ENCODE measurements at places on chromosomes 7 and 10.

- no peak for DNase-seq
These were observed 30.5 kb downstream of the ENO4 start for GRCh38 chr10:116879817-116880216.

- DNase-seq: no peak
These were observed 2.8 kb downstream of the SERPINE1 start for GRCh38 chr7:101129603-101130117.

DNA sequence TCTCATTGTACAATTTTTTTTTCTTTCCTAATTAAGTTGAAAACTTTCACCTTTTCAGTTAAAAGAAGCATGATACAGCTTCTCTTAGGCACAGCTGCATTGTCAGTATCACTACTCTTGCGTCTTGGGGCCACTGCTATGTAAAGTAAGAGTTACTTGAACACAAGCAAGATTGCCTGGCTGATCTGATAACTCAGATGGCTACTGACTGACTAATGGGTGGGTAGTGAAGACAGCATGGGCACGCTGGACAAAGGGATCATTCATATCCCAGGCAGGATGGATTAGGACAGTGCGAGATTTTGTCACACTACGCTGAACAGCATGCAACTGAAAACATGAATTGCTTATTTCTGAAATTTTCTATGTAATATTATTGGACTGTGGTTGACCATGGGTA is 11.6 kb upstream of the ADAMTS14 start:
- DNase-seq: no peak

DNA sequence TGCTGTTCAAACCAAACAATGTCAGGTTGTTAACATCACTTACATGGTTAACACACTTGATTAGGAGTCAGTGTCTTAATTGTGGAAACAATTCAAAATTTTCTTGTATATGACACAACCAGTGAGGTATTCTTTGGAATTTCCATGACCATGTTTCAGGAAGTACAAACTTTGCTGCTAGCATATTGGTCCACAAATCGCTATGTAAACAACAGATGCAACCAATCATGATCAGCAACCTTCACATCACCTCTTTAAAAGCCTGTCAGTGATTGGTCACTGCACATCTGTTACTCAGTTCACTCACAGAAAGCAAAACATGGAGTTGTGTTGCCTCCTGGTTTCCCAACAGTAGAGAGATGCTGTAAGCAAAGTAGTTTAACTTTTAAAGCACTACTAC is 108.9 kb upstream of the FAM3C start:
- no peak for DNase-seq

GRCh38 chr7:147968046-147968610 is 622.4 kb upstream of the C7orf33 start:
- no peak for DNase-seq

DNA sequence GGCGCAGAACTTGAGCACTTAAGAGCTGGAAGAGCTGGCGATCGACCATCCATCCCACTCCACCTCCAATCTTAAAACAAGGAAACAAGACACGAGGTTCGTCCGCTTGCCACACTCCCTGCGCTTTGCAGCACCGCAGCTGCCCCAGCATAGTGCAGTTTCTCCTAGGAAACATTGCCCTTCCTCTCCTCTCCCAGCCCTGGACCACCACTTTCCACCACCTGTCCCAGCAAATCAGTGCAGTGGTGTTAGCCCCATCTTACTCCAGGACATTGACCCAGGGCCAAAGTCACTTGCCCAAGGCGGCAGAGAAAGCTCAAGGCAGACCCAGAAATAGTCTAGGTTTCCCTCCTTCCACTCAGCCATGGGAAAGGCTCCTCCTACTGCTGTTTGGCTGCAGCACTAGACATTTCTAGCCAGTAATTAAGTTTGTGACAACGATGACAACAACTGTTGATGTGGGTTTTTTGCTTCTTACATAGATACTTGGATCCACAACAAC is 1.5 kb upstream of the PARD3 start:
- DNase-seq: no peak

DNA sequence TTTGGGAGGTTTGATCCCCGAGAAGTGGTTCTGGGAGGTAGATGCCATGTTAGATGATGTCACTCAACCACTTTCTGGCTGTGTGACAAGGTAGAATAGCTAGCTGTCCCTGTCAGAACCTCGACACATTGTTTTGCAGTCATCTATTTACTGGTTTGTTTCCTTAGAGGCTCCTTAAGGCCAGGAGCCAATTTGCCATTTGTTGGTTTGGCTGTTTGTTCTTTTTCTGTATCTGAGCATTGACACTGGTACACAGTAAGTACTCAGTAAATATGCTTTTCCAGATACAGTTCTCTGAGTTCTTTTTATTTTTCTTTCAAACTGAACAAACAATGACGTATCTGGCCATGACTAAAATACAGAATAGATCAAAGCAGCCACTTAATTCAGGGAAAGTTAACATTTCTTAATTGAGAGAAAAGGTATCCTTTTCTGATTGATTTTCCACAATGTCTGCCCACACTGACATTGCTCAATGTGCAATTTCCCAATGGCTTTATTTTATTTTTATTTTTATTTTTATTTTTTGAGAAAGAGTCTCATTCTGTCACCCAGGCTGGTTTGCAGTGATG is 121.6 kb downstream of the SPAG6 start:
- DNase-seq: no peak

DNA sequence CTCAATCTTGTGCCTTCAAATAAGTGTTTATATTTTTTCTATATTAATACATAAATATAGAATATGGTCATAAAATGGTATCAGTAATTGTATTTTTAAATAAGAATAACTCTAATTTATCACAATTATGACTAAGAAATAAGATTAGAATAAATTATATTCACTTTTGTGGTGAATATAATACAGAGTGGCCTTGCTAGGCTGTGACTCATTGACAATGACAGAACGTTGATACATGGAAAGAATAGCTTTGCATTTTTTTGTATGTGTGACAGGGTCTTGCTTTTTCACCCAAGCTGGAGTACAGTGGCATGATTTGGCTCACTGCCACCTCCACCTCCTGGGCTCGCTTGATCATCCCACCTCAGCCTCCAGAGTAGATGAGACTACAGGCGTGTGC is 47.8 kb upstream of the PCLO start:
- no peak for DNase-seq

- no peak for DNase-seq
These were observed 47.3 kb downstream of the TCERG1L start for GRCh38 chr10:131264110-131264788.

- DNase-seq: no peak
These were observed 68.0 kb downstream of the TRIL start for GRCh38 chr7:28890137-28890536.

- no peak for DNase-seq
These were observed 10.5 kb downstream of the IKZF1 start for GRCh38 chr7:50314836-50315592.

- no peak for DNase-seq
These were observed 174.4 kb downstream of the CTNNA3 start for GRCh38 chr10:67521546-67521945.

GRCh38 chr10:70782746-70783680 is 2.2 kb downstream of the TBATA start:
- no peak for DNase-seq

DNA sequence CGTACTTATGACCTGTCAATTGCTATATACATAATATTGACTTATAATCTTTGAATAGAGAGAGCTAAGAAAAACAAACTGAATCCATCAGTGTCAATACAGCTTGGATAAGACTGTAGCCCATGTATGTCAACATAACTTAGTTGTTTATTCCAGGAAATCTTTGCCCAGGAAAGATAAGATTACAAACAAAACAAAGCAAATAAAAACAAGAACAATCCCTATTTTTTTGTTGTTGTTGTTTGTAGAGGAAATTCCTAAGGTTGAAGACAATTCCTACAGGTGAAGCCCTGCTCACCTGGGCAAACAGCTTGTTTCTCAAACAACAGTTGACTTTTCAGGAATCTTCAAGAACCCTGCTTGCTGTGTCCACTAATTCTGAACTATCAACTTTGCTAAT is 76.0 kb downstream of the HYCC1 start:
- DNase-seq: no peak

- DNase-seq: no peak
These were observed 72.5 kb upstream of the CC2D2B start for GRCh38 chr10:95835149-95835860.

GRCh38 chr7:113093561-113093960 is 6.9 kb upstream of the GPR85 start:
- DNase-seq: no peak

- no peak for DNase-seq
These were observed 154.3 kb downstream of the ZNF248 start for GRCh38 chr10:37703114-37703513.

- no peak for DNase-seq
These were observed 57.6 kb downstream of the LRGUK start for GRCh38 chr7:134184767-134185166.

- no peak for DNase-seq
These were observed 16.5 kb downstream of the DENND10 start for GRCh38 chr10:119120413-119120867.

- DNase-seq: no peak
These were observed 383.0 kb downstream of the HPSE2 start for GRCh38 chr10:98852686-98853085.

- no peak for DNase-seq
These were observed 7.0 kb upstream of the PDCD4 start for GRCh38 chr10:110864662-110865140.

- DNase-seq: no peak
These were observed 20.6 kb downstream of the RBM20 start for GRCh38 chr10:110664483-110665420.

DNA sequence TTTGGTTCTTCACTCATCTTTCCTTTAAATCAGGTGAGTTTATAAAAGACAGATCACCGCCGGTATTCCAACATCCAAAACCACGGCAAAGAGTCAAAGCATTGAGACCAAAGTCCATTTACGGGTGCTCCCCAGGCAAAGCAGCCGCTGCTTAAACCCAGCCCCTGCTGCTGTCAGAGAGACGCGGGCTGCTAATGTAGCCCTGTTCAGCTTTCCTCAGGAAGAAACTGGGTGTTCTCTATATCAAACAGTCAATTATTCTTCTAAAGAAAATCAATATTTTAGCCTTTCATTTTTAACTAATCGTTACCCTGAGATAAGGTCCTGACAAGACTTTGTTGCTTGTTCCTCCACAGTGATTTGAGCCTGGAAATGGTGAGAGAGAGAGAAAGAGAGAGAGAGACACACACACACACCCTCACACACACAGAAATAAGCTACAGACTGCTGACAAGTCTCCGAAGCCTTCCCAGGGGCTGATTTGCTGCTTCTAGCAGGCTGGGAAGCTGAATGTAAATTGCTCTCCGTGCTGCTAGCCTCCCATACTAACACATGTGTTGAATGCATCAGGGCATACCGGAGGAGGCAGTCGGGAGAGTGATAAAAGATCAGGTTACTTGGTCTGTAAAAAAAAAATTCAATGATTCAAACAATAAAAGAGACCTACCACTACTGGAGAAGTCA is 183.0 kb upstream of the ANK3 start:
- DNase-seq: no peak

DNA sequence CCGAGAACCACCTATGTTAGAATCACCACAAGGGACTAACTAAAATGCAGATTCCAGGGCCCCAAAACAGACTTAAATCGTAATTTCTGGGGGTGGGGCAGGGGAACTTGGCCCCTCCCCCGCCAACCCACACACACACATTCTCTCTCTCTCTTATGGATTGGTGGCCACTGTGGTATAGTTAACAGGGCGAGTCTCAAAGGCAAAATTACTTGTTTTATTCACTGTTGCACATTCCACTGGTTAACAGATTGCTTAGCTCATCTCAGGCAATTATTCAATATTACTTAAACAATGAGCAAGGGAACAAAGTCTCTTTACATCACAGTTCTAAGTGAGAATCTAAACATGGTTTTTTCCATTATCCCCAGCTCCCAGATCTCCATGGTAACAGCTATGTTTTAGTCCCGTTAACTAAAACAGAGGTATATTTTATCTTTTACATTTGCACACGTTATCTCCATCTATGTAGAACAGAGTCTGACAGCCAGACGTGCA is 38.5 kb downstream of the IGF2BP3 start:
- DNase-seq: no peak

GRCh38 chr10:32446536-32447406 is 831 bp downstream of the CCDC7 start:
- no peak for DNase-seq

- DNase-seq: no peak
These were observed 202.1 kb downstream of the PRPF18 start for GRCh38 chr10:13788711-13789447.

DNA sequence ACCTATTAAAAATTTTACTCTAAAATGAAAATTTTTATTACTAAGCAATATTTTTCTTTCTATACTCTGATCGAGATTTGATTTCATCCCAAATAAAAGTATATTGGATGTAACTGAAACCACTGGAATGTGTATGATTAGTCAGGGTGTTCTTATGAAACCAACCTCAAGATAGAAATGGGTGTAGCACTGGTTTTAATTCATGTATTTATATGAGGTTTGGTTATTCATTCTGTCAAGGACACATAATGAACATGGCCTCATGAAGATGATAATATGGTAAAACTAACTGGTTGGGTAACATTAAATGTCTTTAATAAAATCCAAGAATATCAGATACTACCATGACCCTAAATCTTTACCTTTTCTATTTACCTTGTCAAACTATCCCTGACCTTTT is 197.7 kb downstream of the SEMA3A start:
- DNase-seq: no peak

DNA sequence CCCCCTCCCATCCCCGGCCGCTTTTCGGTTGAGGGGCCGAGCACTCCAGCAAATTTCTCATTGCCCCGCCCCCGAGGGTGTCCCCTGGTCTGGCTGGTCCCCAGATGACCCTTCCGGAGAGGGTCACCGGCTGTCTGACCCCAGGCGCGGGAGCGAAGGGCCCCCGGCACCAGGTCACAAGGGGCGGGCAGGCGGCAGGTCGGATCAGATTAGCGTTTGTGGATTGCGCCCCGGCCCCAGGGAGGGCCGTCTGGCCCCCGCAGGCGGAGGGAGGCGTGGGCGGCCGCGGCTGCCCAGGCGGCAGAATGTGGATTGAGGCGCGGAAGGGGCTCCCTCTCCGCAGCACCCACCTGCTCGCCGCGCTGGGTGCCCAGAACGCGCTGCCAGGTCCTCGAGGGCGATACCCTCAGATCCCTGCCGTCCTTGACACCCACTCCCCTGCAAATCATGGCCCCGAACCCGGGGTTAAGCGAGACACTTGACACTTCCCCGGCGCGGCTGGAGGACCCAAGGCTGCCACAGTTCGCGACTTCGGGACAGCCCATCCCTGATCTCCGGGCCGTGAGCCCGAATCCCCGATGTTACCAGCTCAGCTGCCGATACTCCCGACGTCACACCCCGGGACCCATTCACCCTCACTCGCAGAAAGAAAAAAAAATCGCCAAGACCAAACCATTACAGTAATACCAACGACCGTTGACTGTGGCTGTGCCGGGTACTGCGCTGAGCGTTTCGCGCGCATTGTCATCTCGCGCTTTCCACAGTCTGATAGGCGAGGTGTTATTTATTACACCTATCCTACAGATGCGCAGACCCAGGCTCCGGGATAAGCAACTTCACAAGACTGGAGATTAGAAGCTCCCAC is 953 bp downstream of the NODAL start:
- DNase-seq: no peak

DNA sequence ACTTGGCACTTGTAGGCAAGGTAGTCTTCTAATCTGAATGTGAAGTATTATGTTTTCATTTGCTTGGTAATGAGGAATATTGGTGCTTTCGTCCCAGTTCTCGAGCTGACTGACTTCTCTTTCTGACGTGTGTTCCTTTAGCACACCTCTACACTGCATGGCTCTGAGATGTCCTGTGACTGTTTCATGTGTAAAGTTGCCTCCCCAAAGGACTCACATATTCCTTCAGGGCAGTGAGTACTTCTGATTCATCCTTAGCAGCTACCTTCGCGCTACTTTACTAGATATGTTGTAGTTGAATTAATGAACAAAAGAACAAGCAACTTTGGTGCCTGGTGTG is 113.7 kb downstream of the EGFR start:
- no peak for DNase-seq
